T-cell (primary cell): ENCODE measurements at places on chromosomes 3 and 15.

DNA sequence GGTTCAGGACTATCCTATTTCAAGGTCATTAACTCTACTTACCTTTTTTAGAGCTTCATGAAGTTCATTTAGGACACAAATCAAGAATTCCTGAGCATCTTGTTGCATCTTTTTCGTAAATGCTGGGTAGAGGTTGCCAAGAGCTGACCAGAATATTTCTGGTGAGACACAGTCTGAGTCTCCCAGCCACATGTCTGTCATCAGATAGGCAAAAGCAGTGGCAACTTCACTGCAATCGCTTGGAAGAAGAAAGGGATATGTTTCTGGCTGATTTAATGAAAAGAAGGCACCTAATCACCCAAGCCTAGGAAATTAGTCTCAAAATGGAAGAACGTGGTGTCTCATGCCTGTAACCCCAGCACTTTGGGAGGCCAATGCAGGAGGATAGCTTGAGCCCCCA, 2.9 kb downstream of the USP50 start:
- no peaks in the 10 kb centered on the region for H3K36me3 ChIP-seq
- no peak overlapping the region for H3K4me3 ChIP-seq
- no peak for DNase-seq

GRCh38 chr15:55106155-55106554, 90.6 kb downstream of the RSL24D1 start:
- no peak overlapping the region for H3K27ac ChIP-seq
- H3K4me1 ChIP-seq: no peaks in the 10 kb centered on the region
- H3K4me3 ChIP-seq: no peak overlapping the region
- H3K36me3 ChIP-seq: no peaks in the 10 kb centered on the region
- no peak for DNase-seq

GRCh38 chr15:39548561-39548960, 32.3 kb upstream of the THBS1 start:
- H3K27me3 ChIP-seq: no peaks in the 10 kb centered on the region
- no peaks in the 10 kb centered on the region for H3K4me1 ChIP-seq
- no peak for DNase-seq
- no peak overlapping the region for H3K27ac ChIP-seq

DNA sequence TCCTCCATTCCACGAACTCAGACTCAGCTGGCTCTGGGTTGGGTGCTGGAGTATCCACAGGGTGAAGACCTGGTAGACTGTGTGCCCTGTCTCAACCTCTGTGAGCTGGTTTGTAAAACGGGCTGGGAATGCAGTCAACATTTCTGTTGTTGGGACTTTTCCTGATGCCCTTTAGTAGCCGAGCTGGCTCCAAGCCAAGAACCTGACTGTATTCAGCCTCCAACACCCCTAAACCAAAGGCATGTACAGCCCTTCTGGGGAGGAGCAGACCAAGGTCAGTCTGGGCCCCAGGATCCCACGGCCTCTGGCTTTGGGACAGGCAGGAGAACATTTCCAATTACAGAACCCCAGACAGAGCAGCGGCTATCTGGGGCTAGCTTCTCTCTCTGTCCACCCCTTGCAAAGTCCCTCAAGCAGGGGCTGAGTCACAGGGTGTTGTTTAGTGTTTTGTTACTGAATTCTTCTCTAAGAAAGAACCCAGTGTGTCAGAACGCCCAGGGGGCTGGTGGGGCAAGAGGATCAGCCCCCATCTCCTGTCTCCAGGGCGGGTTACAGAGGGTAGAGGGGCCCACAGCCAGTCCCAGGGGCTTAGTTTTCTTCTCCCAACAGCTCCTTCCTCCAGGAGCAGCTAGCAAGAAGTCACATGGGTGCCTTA, 56.8 kb upstream of the SLC6A6 start:
- H3K27me3 ChIP-seq: peaks cover 12% of the 10 kb centered on the region
- no peak overlapping the region for H3K4me3 ChIP-seq
- H3K4me1 ChIP-seq: no peaks in the 10 kb centered on the region
- DNase-seq: no peak

DNA sequence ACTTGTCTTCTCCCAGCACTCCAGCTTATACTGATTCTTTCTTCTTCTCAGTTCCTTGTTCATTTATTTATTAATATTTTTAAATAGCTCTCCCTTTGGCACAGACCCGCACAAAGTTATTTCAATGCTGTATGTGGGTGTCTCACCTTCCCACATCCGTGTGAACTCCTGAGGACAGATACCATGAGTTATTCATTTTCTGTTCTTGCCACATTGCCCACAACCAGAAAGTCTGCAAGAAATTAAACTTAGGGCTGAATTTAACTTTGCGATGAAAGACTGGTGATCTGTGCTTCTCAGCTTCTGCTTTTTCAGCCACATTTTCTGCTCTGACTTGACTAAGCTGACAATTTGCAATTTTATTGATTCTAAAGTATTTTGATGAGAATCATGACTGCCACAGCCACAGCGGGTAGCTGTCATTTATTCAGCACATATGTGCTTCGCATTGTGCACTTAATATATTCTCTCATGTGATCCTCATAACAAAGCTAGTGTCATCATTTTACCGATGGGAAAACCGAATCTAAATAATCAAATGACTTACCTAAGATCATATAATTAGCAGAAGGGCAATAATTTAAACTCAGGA, 569.8 kb downstream of the EDEM1 start:
- no peak overlapping the region for H3K27ac ChIP-seq
- DNase-seq: no peak
- no peaks in the 10 kb centered on the region for H3K27me3 ChIP-seq
- no peaks in the 10 kb centered on the region for H3K36me3 ChIP-seq
- no peaks in the 10 kb centered on the region for H3K4me1 ChIP-seq

- no peak overlapping the region for H3K4me3 ChIP-seq
- H3K4me1 ChIP-seq: no peaks in the 10 kb centered on the region
Measured at GRCh38 chr3:33807191-33807590, 8.8 kb downstream of the PDCD6IP start.

DNA sequence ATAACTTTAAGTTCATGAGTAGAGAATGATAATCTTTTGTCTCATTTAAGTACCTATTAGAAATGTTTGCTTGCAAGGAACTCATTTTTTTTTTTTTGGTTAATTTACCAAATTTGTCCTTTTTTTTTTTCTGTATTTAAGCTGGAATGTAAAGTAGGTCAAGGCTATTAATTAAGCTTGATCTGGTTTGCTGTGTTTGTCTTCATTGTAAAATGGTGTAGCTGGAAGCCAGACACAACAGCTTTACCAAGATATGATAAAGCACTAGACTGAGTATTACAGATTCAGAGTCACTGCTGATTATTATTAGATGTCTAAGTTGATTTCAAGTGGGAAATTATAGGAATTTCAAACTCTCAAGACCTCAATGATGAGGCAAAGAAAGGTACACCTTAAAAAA, 15.0 kb upstream of the ZPLD1 start:
- no peaks in the 10 kb centered on the region for H3K4me1 ChIP-seq
- H3K4me3 ChIP-seq: no peak overlapping the region

- no peaks in the 10 kb centered on the region for H3K27me3 ChIP-seq
- H3K27ac ChIP-seq: no peak overlapping the region
- no peak overlapping the region for H3K4me3 ChIP-seq
- peaks cover 11% of the 10 kb centered on the region for H3K4me1 ChIP-seq
Measured at GRCh38 chr15:40772014-40772413, 2.2 kb downstream of the C15orf62 start.

- H3K4me1 ChIP-seq: peaks cover 3% of the 10 kb centered on the region
- H3K36me3 ChIP-seq: no peaks in the 10 kb centered on the region
- no peak overlapping the region for H3K27ac ChIP-seq
- H3K4me3 ChIP-seq: no peak overlapping the region
- DNase-seq: no peak
- H3K27me3 ChIP-seq: no peaks in the 10 kb centered on the region
Measured at GRCh38 chr3:153442799-153443487, 280.9 kb downstream of the RAP2B start.

GRCh38 chr3:37736624-37737023, 125.1 kb upstream of the CTDSPL start:
- no peaks in the 10 kb centered on the region for H3K36me3 ChIP-seq
- peaks cover 14% of the 10 kb centered on the region for H3K27me3 ChIP-seq
- no peak for DNase-seq
- no peak overlapping the region for H3K4me3 ChIP-seq

- H3K36me3 ChIP-seq: no peaks in the 10 kb centered on the region
- DNase-seq: no peak
- no peak overlapping the region for H3K27ac ChIP-seq
- H3K4me1 ChIP-seq: no peaks in the 10 kb centered on the region
Measured at GRCh38 chr3:122536632-122537001, 21.9 kb upstream of the KPNA1 start.

DNA sequence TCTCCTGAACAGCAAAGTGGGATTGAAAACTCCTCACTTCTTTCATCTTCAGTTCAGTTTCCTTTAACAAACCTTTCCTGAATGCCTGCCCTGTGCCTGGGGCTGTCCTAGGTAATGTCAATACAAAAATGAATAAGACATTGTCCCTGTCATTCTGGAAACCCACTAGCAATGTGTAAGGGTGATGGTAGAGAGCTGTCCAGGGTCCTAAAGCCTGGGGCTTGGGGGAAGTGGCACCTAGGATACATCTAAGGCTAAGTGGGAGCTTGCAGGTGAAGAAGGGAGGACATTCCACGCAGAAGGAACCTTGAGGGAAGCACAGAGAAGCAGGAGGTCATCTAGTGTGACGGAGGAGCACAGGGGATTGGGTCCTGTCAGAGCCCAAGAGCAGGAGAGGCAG, 212.7 kb upstream of the PPP2R3A start:
- no peaks in the 10 kb centered on the region for H3K36me3 ChIP-seq
- H3K27me3 ChIP-seq: peaks cover 3% of the 10 kb centered on the region
- DNase-seq: no peak
- H3K4me1 ChIP-seq: no peaks in the 10 kb centered on the region
- H3K4me3 ChIP-seq: no peak overlapping the region

DNA sequence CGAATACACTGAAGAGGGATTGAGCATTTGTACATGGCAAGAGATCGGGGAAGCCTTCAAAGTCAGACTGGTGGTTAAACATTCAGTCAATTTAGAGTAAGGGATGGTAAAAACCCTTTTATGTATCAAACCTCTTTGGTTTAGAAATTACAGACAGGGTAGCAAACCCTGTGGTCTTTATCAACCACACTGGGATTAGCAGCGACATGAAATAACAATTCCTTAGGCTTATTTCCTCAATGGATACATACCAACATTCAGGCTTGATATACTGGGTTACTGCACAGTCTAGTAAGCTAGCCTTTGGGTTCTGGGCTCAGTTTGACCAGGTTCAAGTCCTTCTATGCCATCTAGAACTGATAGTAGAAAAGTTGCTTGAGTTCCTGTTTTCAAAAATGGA, 127.4 kb downstream of the THRB start:
- no peak overlapping the region for H3K27ac ChIP-seq
- no peaks in the 10 kb centered on the region for H3K36me3 ChIP-seq
- H3K27me3 ChIP-seq: no peaks in the 10 kb centered on the region
- no peak overlapping the region for H3K4me3 ChIP-seq

- no peak overlapping the region for H3K27ac ChIP-seq
- DNase-seq: no peak
- H3K4me3 ChIP-seq: no peak overlapping the region
- H3K4me1 ChIP-seq: no peaks in the 10 kb centered on the region
- no peaks in the 10 kb centered on the region for H3K36me3 ChIP-seq
Measured at GRCh38 chr3:173043757-173044156, 97.3 kb downstream of the SPATA16 start.

DNA sequence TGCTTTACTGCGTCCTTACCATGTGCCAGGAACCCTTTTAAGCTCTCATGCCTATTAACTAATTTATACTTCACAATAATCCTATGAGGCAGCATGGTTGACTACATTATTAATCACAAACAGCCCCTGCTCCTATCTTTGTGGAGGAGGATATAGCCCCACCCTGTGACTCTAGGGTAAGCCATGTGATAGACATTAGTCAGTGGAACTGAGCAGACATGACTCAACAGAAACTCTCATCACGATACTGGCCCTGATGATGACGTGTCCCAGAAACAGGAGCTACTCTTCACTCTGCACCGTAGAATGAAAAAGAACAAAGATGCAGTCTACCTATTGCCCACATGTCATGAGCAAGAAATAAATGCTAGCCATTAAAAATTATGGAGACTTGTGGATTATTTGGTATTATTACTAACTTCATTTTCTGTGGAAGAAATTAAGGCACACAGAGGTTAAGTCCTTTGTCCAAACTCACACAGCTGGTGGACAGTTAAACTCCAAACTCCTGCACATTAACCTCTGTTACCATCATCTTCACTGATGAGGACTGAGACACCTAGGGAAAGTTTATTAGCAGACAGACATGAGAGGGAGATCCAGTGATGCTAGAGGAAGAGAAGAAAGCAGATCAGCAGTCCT, 51.2 kb downstream of the CFAP20DC start:
- no peaks in the 10 kb centered on the region for H3K36me3 ChIP-seq
- H3K4me3 ChIP-seq: no peak overlapping the region
- no peaks in the 10 kb centered on the region for H3K27me3 ChIP-seq
- H3K4me1 ChIP-seq: no peaks in the 10 kb centered on the region

GRCh38 chr15:54481819-54482218, 503.6 kb downstream of the UNC13C start:
- no peaks in the 10 kb centered on the region for H3K36me3 ChIP-seq
- DNase-seq: no peak
- H3K4me3 ChIP-seq: no peak overlapping the region
- no peak overlapping the region for H3K27ac ChIP-seq
- no peaks in the 10 kb centered on the region for H3K4me1 ChIP-seq

GRCh38 chr3:129418041-129418973, 10.1 kb downstream of the EFCAB12 start:
- H3K4me1 ChIP-seq: no peaks in the 10 kb centered on the region
- H3K4me3 ChIP-seq: no peak overlapping the region
- no peak for DNase-seq

- H3K27me3 ChIP-seq: no peaks in the 10 kb centered on the region
- peak overlapping the region; percentile 84 for H3K4me3 ChIP-seq
- peak overlapping the region; percentile 58 for H3K27ac ChIP-seq
- H3K4me1 ChIP-seq: peaks cover 25% of the 10 kb centered on the region
- DNase-seq: no peak
Measured at GRCh38 chr15:74540161-74540760, 759 bp upstream of the ARID3B start.

GRCh38 chr3:69999140-70000027, at the start of gene SAMMSON:
SAMMSON (plus strand) TSS chr3:69999733.
- no peak within 1 kb of the TSS for H3K27ac ChIP-seq
- no peaks in the 10 kb centered on the region for H3K36me3 ChIP-seq
- no peaks in the 10 kb centered on the region for H3K4me1 ChIP-seq

DNA sequence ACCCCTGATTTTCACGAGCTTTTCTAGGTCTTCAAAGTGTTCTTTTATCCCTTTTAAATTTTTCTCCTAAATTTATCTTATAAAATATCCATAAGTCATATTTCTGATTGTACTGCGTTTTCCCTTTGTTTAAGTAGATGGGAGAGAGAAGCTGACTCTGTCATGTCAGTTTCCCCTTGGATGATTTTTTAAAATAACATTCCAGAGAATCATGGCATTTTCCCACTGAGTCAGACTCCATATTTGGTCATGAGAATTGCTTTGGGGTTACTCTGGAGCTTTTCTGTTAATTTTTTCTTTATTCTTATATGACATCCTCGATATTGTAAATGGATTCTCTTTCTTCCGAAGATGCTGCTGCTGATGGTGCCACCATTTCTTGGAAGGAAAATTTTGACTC, 28.6 kb upstream of the UMPS start:
- H3K27ac ChIP-seq: no peak overlapping the region
- no peak for DNase-seq
- no peaks in the 10 kb centered on the region for H3K4me1 ChIP-seq

- H3K27me3 ChIP-seq: peaks cover 4% of the 10 kb centered on the region
- no peaks in the 10 kb centered on the region for H3K36me3 ChIP-seq
- peaks cover 20% of the 10 kb centered on the region for H3K4me1 ChIP-seq
- DNase-seq: no peak
- H3K4me3 ChIP-seq: no peak overlapping the region
Measured at GRCh38 chr15:39931615-39932014, 2.3 kb upstream of the EIF2AK4 start.

- DNase-seq: no peak
- peak overlapping the region; percentile 12 for H3K27ac ChIP-seq
- H3K27me3 ChIP-seq: no peaks in the 10 kb centered on the region
- no peak overlapping the region for H3K4me3 ChIP-seq
- H3K36me3 ChIP-seq: no peaks in the 10 kb centered on the region
Measured at GRCh38 chr3:49928481-49929017, 1.1 kb downstream of the MON1A start.
